ENCODE measurements at places on chromosomes 6 and 20. TPM values are rescaled to one million over a fixed set of nuclear protein-coding genes. Genes with fewer than 3 reads are reported as not detected.

DNA sequence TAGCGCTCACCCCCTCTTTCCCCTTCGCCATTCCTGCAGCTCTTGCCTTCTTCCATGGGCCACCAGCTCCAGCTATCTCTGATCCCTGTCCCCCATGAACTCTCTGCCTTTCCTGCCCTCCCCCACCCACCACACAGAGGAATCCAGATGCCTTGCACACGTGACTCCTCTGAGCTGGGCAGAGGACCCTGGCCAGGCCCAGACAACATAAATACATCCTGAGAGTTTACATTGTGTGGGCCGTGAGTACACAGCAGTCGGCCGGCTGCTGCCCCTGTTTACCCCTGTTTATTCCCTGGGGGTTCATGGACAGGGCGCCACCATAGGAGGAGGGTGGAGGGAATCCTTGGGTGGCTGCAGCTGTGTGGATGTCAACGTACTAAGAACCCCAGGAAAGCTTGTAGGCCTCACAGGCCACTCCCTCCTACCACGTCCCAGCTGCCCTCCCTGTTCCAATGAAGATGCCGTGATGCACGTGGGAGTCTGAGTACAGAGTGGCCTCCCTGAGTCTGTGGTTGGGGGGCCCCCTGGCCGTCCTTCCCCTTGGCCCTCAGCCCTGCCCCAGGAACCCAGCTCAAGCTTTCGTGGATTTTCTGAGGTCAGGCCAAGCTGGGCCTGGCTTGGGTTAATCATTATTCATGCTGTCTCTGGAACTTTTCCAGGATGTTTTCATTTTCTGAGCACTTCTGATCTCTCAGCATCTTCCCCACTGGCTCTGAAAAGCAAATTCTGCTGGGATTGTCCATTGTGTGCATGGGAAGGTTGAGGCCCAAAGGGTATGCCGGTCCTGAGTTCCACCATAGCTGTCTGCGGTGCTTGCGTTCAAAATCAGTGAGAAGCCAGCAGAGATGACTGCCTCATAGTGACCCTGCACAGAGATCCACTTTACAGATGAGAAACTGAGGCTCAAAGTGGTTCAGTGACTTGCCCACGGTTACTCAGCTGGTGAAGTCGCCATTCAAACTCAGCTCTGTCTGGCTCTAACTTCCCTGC lies 136.3 kb downstream of the MRPL14 start:
- no peak for DNase-seq

- no peak for DNase-seq
Observed at GRCh38 chr6:163419413-163420288, 5.1 kb downstream of the QKI start.

MAP1LC3A gene
- 21.6 TPM for total RNA-seq

- DNase-seq = no peak
Observed at GRCh38 chr6:130035211-130035610, 16.8 kb downstream of the L3MBTL3 start.

- peak; percentile 52 for DNase-seq
Observed at GRCh38 chr20:36607586-36608387, 2.2 kb downstream of the RAB5IF start.

DNA sequence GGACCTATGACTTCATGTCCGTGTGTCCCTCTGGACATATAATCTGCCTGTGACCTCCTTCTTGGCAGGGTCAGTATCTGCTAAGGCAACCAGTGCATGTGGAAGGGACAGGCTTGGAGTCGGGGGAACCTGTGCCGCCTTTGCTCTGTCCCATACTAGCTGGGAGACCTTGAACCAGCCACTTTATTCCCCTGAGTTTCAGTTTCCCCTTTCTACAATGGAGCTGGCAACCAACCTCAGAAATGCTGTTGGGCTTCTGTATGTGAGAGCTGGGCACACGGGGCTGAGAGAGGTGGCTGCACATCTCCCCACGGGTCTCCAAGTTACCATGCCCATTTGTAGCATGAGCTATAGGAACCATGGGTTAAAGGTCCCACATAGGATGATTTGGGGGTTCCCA lies 53.8 kb downstream of the CD40 start:
- no peak for DNase-seq

COL12A1 gene
- total RNA-seq = 17.5 TPM

Data from epithelial cell of proximal tubule (primary cell).